ENCODE measurements at places on chromosomes 16 and 17. TPM values are rescaled to one million over a fixed set of nuclear protein-coding genes. Genes with fewer than 3 reads are reported as not detected.

Gene CSHL1
- total RNA-seq = not detected

Gene ZNF652
- 5.8 TPM for total RNA-seq

Gene ANKFN1
- total RNA-seq = not detected

Gene FOXF1
- not detected for total RNA-seq

Gene GCGR
- not detected for total RNA-seq

GRCh38 chr16:85413691-85414663, 199.1 kb upstream of the GSE1 start:
- H3K4me1 ChIP-seq = peaks cover 6% of the 10 kb centered on the region
- H3K27me3 ChIP-seq = no peaks in the 10 kb centered on the region
- no peaks in the 10 kb centered on the region for H3K36me3 ChIP-seq
- DNase-seq = peak; percentile 4

DNA sequence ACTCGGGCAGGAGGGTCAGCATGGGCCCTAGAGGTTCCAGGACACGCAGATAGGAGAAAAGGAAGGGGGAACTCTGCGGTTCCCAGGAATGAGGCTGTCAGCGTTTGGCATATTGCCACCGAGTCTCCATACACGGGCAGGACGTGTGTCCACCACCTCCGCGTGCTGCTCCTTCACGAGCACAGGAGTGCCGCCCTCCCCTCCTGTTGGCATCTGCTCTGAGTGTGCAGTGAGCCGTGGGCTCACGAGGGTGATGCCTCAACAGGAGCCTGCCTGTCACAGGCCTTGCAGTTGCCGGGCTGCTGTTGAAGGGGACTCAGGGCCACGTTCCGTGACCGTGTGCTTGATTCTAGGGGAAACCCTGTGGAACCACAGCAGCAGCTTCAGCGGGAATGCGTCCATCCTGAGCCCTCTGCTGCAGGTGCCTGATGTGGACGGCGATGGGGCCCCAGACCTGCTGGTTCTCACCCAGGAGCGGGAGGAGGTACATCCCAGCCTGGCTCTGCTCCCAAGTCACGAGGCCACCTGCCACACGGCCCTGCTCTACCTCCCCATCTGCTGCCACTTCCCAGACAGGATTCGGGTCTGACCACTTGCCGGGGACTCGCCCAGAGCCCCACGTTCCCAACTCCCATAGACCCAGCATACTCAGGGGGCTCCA, 14.6 kb downstream of the RGS11 start:
- no peak for DNase-seq
- no peak overlapping the region for H3K4me3 ChIP-seq
- no peaks in the 10 kb centered on the region for H3K27me3 ChIP-seq
- H3K36me3 ChIP-seq = peaks cover 4% of the 10 kb centered on the region
- no peaks in the 10 kb centered on the region for H3K4me1 ChIP-seq

- H3K27ac ChIP-seq = no peak overlapping the region
- H3K27me3 ChIP-seq = no peaks in the 10 kb centered on the region
- no peak overlapping the region for H3K4me3 ChIP-seq
These were observed 44.5 kb upstream of the TBX2 start for GRCh38 chr17:61354895-61355874.

DNA sequence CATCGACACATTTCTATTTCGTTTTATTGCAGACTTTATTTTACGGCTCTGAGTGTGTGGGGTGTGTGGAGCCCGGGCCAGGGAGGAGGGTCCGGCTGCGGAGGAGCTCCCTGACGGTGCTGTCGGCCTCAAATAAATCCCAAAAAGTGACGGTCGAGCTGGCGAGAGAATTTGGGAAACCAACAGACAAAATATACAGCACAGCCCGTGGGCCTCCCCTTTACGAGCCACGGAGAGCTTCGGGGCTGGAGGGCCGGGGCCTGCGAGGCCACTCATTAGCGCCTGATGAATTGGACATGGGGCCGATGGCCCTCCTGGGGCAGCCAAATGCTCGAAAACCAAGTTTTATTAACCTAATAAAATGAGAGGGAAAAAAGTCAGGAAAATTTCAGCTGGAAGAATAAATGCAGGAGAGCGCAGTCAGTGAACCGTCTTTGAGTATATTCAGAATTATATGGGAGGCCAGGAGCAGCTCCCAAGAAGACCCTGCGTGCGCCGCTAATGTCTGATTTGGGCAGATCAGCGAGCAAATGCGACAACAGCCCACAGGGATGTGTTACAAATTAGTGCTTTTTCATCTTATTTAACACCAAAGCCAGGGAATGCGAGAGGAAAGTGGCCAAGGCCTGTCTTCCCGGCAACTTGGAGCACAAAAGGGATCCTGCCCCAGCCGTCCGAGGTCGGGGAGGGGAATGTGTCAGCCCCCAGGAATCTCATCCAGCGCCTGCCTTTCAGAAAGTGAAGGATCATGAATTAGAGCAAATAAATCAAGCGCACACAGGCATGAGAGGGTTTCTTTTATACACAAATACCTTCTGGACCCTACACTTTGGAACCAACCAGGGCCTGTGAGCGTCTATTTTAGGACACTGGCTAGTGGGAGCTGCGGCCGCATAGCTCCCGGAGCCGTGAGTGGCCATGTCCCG, 249.1 kb downstream of the C16orf95 start:
- H3K4me1 ChIP-seq = no peaks in the 10 kb centered on the region
- no peak overlapping the region for H3K27ac ChIP-seq
- peaks cover 26% of the 10 kb centered on the region for H3K27me3 ChIP-seq
- no peak for DNase-seq
- no peaks in the 10 kb centered on the region for H3K36me3 ChIP-seq
- no peak overlapping the region for H3K4me3 ChIP-seq

DNA sequence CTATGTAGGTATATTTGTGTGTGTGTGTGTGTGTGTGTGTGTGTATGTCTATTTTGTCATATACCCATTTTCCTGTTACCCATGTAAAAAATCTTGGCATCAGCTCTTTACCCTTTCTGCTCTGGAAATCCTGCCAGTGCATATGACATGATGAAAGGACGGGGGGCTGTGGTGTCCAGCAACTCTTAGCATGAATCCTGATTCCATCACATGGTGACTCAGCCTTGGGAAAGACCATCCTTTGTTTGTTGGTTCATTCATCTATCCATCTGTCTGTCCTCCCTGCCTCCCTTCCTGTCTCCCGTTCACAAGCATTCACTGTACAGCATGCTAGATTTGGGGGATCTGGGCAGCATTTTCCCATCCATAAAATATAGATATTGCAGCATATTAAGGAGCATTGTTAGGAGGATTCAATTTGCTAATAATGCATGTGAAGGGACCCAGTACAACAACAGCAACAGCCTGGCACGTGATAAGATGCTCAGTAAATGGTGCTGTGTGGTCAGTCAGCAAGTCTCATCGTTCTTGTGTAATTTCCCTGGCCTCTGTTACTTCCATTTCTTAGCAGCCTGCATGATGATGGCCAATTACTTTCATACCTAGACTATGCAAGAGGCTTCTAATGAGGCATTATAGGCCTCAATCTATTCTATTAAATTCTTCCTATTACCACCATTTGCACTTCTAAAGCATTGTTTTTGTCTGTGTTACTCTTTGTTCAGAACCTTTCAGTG, 191.0 kb downstream of the PRKCA start:
- no peaks in the 10 kb centered on the region for H3K27me3 ChIP-seq
- H3K36me3 ChIP-seq = peaks cover 20% of the 10 kb centered on the region
- H3K27ac ChIP-seq = peak overlapping the region; percentile 50
- no peak overlapping the region for H3K4me3 ChIP-seq

- no peak overlapping the region for H3K4me3 ChIP-seq
- peak overlapping the region; percentile 13 for H3K27ac ChIP-seq
- DNase-seq = no peak
- no peaks in the 10 kb centered on the region for H3K27me3 ChIP-seq
These were observed 8.4 kb downstream of the FBRS start for GRCh38 chr16:30666681-30667080.

DNA sequence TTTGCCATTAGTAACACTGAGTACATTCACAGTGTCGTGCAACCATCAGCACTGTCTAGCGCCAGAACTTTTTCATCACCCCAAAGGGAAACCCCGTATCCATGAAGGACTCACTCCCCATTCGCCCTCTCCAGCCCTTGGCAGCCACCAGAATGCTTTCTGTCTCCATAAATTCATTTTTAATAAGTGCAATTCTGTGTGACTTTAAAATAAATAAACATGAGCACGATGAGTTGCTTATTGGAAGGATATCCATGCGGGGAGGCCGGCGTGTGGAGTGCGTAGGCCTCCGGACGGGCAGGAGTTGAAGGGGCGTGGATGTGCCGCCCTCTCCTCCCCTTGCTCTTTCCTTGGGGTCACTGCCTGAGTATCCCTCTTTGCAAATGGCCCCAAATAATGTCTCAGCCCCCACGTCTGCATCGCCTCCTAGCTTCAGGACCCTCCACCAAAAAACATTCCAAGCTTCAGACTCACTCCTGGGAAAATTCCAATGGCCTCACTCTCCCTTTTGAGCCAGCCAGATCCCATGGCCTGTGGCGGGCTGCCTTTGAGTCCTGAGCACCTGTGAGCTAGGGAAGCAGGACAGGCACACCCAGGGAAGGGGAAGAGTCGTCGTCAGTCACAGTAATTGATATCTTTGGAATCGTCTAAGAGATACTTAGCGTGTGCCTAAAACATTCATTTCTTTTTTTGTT, 306.3 kb downstream of the SEC14L1 start:
- no peak overlapping the region for H3K4me3 ChIP-seq
- no peaks in the 10 kb centered on the region for H3K27me3 ChIP-seq

- peak overlapping the region; percentile 16 for H3K4me3 ChIP-seq
- H3K4me1 ChIP-seq = peaks cover 42% of the 10 kb centered on the region
- no peaks in the 10 kb centered on the region for H3K27me3 ChIP-seq
- H3K27ac ChIP-seq = no peak overlapping the region
- no peak for DNase-seq
- no peaks in the 10 kb centered on the region for H3K36me3 ChIP-seq
These were observed 2.1 kb upstream of the USP32 start for GRCh38 chr17:60393840-60394723.

- H3K4me3 ChIP-seq = no peak overlapping the region
- no peak overlapping the region for H3K27ac ChIP-seq
- peaks cover 11% of the 10 kb centered on the region for H3K4me1 ChIP-seq
- peaks cover 9% of the 10 kb centered on the region for H3K27me3 ChIP-seq
- H3K36me3 ChIP-seq = peaks cover 5% of the 10 kb centered on the region
These were observed 4.7 kb downstream of the ZACN start for GRCh38 chr17:76083536-76084182.

- DNase-seq = no peak
- peak overlapping the region; percentile 91 for H3K4me3 ChIP-seq
- H3K27me3 ChIP-seq = no peaks in the 10 kb centered on the region
- H3K27ac ChIP-seq = peak overlapping the region; percentile 15
- H3K36me3 ChIP-seq = peaks cover 16% of the 10 kb centered on the region
These were observed 795 bp downstream of the KCTD13 start for GRCh38 chr16:29925105-29925756.

- DNase-seq = peak; percentile 39
- H3K27ac ChIP-seq = peak overlapping the region; percentile 66
- H3K27me3 ChIP-seq = no peaks in the 10 kb centered on the region
- H3K36me3 ChIP-seq = peaks cover 43% of the 10 kb centered on the region
These were observed 732 bp upstream of the EXOSC6 start for GRCh38 chr16:70252355-70252988.

GRCh38 chr17:61331178-61331577, 68.5 kb upstream of the TBX2 start:
- no peak overlapping the region for H3K4me3 ChIP-seq
- no peaks in the 10 kb centered on the region for H3K4me1 ChIP-seq
- no peaks in the 10 kb centered on the region for H3K27me3 ChIP-seq
- no peak for DNase-seq
- H3K36me3 ChIP-seq = no peaks in the 10 kb centered on the region

GRCh38 chr17:76824093-76824492, 44.1 kb upstream of the MGAT5B start:
- no peak overlapping the region for H3K4me3 ChIP-seq
- H3K27me3 ChIP-seq = no peaks in the 10 kb centered on the region
- peaks cover 8% of the 10 kb centered on the region for H3K4me1 ChIP-seq
- no peak overlapping the region for H3K27ac ChIP-seq
- H3K36me3 ChIP-seq = no peaks in the 10 kb centered on the region

DNA sequence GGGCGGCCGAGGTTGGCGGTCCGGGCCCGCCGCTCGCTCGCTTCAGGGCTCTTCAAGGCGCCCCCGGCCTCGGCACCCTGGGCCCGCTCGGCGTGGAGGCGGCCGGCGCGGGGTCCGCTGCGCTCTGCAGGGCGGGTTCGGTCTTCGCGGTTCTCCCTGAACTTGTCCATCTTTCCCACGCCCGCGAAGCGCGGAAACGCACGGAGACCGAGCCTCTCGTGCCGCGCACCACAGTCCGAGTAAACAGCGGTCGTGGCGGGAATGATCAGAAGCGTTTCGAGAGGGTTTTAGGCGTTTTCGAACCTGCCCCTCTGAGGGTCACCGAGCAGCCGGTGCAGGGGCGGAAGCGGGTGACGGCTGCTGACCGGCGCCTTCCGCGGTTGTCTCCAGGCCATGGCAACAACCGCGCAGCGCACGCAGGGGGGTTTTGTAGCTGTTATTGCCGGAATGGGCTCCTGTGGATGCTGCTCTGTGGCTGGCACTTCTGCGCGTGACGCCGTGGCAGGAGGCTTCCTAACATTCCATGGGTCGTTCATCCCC, 414 bp downstream of the NARF start:
- H3K4me3 ChIP-seq = peak overlapping the region; percentile 78
- no peaks in the 10 kb centered on the region for H3K27me3 ChIP-seq
- DNase-seq = no peak
- peak overlapping the region; percentile 72 for H3K27ac ChIP-seq

GRCh38 chr17:66850692-66851091, 15.8 kb downstream of the CACNG5 start:
- no peaks in the 10 kb centered on the region for H3K36me3 ChIP-seq
- H3K27me3 ChIP-seq = no peaks in the 10 kb centered on the region
- no peak overlapping the region for H3K4me3 ChIP-seq
- no peak overlapping the region for H3K27ac ChIP-seq

GRCh38 chr16:88638323-88639230, at the start of gene IL17C:
Gene IL17C (plus strand): TSS chr16:88638572. CDS start chr16:88638642, 70 bp downstream.
- H3K4me3 ChIP-seq = no peak within 1 kb of the TSS
- H3K27ac ChIP-seq = no peak within 1 kb of the TSS
- peaks cover 27% of the 10 kb centered on the region for H3K27me3 ChIP-seq

DNA sequence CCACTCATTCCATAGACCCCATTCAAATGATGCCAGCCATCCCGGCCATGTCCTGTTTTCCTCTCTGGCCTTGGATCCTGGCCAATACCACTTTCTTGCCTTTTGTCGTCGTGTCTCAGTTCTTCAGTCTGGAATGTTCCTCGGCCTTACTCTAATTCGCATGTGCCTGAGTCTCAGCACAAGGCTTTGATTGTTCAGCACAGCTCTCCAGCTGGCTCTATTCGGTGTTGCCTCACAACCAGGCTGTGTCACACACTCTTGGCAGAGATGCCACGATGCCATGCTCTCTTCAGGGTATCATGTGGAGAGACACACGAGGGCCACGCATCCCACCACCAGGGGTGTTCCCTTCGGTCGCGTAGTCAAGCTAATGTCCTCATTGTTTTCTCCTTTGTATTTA, 1.8 kb upstream of the VPS4A start:
- no peak overlapping the region for H3K27ac ChIP-seq
- no peaks in the 10 kb centered on the region for H3K27me3 ChIP-seq
- peaks cover 26% of the 10 kb centered on the region for H3K4me1 ChIP-seq
- no peak for DNase-seq
- H3K36me3 ChIP-seq = peaks cover 4% of the 10 kb centered on the region

GRCh38 chr17:40323391-40324381, 14.7 kb downstream of the RARA start:
- peak; percentile 80 for DNase-seq
- peaks cover 90% of the 10 kb centered on the region for H3K4me1 ChIP-seq
- no peaks in the 10 kb centered on the region for H3K36me3 ChIP-seq
- H3K27me3 ChIP-seq = no peaks in the 10 kb centered on the region
- peak overlapping the region; percentile 93 for H3K27ac ChIP-seq
- peak overlapping the region; percentile 85 for H3K4me3 ChIP-seq
